ENCODE measurements at places on chromosomes 6 and 20.

DNA sequence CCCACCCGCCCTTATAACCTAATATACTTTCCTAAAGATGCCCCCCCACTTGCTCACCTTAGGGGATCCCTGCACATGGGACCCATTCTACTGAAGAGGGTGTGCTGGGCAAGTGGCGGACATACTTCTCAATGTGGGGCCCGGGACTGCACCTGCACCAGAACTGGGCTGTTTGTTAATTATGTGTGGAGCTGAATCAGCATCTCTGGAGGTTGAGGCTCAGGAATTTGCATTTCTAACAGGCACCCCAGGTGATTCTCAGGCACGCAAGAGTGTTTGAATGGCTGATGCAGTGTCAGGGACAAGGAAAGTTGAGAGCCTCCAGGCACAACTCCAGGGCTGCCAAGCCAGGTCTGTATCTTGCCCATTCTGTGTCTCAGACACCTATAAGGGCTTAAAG lies 8.9 kb upstream of the PTPRT start:
- DNase-seq = no peak

DNA sequence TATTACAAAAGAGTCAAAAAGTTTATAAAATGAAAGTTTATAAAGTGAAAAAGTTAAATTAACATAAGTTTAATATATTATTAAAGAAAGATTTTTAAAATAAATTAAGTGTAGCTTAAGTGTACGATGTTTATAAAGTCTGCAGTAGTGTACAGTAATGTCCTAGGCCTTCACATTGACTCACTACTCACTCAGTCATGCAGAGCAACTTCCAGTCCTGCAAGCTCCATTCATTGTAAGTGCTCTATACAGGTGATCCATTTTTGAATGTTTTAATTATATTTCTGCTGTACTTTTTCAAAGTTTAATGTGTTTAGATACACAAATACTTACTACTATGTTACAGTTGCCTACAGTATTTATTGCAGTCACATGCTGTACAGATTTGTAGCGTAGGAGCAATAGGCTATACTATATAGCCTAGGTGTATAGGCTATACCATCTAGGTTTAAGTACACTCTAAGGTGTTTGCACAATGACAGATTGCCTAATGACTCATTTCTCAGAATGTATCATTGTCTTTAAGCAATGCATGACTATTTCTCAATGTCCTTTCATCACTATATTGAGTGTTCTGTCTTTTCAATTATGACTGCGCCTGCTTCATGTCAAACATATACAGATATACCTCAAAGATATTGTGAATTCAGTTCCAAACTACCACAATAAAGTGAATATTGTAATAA lies 1110.3 kb upstream of the MAP3K7 start:
- no peak for DNase-seq

DNA sequence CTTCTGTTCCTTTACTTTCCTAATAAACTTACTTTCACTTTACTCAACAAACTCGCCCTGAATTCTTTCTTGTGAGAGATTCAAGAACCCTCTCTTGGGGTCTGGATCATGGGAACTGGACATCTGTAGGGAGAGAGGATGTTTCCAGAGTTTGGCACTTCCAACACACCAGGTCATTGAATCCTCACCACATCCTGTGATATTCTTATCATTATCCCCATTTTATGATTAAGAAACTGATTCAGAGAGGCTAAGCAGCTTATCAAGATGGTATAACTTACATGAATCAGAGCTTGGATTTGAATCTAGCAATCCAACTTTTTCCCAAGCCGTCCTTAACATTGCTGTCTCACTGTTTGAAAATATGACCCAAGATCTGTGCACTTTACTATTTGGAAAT lies 15.5 kb downstream of the PPIL6 start:
- no peak for DNase-seq

- no peak for DNase-seq
Measured at GRCh38 chr6:67358241-67358640, 1276.8 kb upstream of the ADGRB3 start.
